Esophagus squamous epithelium (tissue), 5 donors: ENCODE measurements at places on chromosomes 13 and 19.

GRCh38 chr13:73672492-73672891 is 461.7 kb downstream of the KLF12 start:
- no peak for DNase-seq

DNA sequence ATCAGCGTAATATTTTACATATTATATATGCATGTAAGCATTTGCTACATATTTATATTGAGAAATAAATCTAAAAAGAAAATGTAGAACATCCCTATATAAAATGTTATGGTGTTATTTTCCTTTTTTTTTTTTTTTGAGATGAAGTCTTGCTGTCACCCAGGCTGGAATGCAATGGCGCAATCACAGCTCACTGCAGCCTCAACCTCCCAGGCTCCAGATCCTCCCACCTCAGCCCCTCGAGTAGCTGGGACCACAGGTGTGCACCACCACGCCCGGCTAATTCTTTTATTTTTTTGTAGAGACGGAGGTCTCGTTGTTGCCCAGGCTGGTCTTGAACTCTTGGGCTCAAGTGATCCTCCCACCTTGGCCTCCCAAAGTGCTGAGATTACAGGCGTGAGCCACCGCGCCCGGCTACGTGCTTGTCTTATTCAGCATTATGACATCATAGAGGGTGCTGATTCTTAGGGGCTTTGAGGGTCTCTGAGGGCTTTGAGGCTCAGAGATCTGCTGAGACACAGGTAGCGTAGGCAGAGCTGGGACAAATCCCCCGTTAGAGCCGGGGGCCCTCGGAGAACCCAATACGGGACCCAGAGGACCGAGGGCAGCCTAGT is 101.9 kb downstream of the GADD45B start:
- no peak for DNase-seq

GRCh38 chr13:38850868-38851626 is 139.6 kb downstream of the STOML3 start:
- DNase-seq, result no peak

GRCh38 chr19:18397242-18398202 is at the start of gene LRRC25:
Gene LRRC25 (minus strand): TSS chr19:18397622. CDS start chr19:18396963, 659 bp downstream.
- DNase-seq, result no peak

- no peak for DNase-seq
Observed at GRCh38 chr19:41753936-41754529, 1.3 kb upstream of the CEACAM6 start.

DNA sequence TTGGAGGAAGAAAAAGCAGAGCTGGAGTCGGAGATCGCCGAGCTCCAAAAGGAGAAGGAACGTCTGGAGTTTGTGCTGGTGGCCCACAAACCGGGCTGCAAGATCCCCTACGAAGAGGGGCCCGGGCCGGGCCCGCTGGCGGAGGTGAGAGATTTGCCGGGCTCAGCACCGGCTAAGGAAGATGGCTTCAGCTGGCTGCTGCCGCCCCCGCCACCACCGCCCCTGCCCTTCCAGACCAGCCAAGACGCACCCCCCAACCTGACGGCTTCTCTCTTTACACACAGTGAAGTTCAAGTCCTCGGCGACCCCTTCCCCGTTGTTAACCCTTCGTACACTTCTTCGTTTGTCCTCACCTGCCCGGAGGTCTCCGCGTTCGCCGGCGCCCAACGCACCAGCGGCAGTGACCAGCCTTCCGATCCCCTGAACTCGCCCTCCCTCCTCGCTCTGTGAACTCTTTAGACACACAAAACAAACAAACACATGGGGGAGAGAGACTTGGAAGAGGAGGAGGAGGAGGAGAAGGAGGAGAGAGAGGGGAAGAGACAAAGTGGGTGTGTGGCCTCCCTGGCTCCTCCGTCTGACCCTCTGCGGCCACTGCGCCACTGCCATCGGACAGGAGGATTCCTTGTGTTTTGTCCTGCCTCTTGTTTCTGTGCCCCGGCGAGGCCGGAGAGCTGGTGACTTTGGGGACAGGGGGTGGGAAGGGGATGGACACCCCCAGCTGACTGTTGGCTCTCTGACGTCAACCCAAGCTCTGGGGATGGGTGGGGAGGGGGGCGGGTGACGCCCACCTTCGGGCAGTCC is 5.0 kb downstream of the FOSB start:
- DNase-seq, result no peak

GRCh38 chr13:96090240-96091101 is 564 bp downstream of the HS6ST3 start:
- no peak for DNase-seq

- no peak for DNase-seq
Observed at GRCh38 chr19:19540715-19541515, 2.9 kb downstream of the CILP2 start.

GRCh38 chr19:12720851-12721655 is 2.7 kb downstream of the TNPO2 start:
- DNase-seq, result no peak

- DNase-seq, result no peak
Observed at GRCh38 chr13:66128692-66129269, 1101.4 kb downstream of the PCDH9 start.

GRCh38 chr13:29802621-29803020 is 47.8 kb downstream of the UBL3 start:
- no peak for DNase-seq

DNA sequence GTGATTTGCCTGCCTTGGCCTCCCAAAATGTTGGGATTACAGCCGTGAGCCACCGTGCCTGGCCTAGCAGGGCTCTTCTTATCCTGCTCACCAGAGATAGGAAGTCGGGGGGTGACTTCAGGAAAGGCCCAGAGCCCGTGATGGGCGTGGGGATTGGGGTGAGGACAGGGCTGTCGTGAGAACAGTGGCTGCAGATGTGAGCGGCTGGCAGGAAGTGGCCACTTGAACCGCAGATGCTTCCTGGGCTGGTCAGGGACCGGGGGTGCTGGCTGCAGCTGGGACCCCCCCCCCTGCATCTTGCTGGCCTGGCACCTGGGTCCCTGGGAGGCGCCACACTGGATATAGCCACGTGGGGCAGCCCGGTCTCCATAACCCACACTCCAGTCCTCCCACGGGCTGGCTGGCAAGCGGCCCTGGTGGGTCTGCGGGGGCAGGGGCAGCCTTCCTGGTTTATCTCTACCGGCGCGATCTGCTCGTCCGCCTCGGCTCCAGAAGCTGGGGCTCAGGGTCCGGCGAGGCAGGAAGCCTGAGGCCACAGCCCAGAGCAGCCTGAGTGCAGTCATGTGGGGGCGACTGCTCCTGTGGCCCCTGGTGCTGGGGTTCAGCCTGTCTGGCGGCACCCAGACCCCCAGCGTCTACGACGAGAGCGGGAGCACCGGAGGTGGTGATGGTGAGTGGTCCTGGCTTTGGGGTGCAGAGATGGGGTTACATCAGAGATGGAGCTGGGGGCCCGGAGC is at the start of gene F2RL3:
TSS of gene F2RL3 (plus strand) at position 371 of the 737 bp plus-strand sequence. CDS start at position 562, 191 bp downstream.
- no peak for DNase-seq
